ENCODE measurements at places on chromosomes 5 and 9.

GRCh38 chr9:96082516-96083232 is 207.2 kb downstream of the ERCC6L2 start:
- DNase-seq = no peak

DNA sequence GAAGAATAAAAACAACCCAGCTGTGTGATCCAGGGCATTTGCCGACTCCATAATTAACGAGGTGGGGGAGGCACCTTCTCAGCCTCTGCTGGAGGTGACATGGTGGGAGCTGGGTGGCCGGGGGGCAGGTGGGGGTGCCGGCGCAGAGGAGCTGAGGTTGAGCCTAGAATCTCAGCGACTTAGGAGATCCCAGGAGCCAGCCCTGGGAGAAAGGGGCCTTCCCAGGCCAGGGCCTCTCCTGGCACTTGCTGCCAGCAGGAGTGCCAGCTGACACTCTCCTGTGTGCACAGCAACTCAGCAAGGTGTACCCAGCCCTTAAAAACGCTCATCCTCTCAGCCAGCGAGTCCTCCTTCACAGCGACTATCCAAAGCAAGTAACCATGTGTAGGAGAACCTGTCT is 62.8 kb upstream of the FCN1 start:
- no peak for DNase-seq

- no peak for DNase-seq
These were observed 36.4 kb downstream of the MTMR12 start for GRCh38 chr5:32276173-32276853.

DNA sequence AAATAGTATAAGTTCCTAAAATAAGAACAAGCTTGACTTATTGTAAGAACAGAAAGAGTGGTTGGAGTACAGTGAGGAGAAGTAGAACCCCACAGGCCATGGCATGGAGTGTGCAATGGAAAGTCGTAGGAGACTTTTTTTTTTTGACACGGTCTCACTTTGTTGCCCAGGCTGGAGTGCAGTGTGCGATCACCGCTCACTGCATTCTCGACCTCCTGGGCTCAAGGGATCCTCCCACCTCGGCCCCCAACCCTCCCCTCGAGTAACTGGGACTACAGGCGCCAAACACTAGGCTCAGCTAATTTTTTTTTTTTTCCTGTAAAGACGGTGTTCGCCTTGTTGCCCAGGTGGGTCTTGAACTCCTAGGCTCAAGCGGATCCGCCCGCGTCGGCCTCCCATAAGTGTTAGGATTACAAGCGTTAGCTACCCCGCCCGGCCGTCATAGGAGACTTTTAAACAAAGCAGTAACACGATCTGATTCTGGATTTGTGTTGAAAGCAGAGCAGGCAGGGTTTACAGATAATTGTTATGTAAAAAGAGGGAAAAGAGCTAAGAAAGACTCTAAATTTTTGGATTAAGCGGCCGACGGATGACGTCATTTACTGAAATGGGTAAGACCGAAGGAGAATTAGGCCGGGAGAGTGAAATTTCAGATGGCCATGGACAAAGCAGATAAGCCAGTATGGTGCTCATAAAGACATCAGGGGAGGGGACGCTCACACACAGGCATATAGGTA is 752 bp downstream of the TSTD2 start:
- DNase-seq = peak; percentile 44

DNA sequence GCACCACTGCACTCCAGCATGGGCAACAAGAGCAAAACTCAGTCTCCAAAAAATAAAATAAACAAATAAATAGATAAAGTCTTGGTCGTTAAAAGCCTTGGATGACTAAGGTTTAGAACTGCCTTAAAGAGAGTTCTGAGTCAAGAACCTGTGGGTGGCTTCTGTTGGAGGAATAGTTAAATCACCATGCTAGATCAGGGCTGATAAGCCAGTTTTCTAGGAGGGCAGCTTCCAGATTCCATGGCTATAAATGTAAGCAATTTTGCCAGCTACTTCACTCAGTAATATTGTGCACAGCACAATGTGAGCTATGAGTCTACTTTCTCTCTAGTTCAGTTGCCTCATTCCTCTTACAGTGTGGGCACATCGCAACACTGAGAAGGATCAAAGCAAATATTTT is 242.1 kb upstream of the NUDT12 start:
- DNase-seq = peak; percentile 34

GRCh38 chr9:98995971-98996504 is 52.3 kb downstream of the COL15A1 start:
- DNase-seq = no peak

GRCh38 chr5:64100203-64100602 is 65.4 kb upstream of the RNF180 start:
- DNase-seq = no peak
